ENCODE measurements at places on chromosomes 3 and 15. TPM values are rescaled to one million over a fixed set of nuclear protein-coding genes. Genes with fewer than 3 reads are reported as not detected.

GRCh38 chr3:43206632-43207031, 79.7 kb upstream of the SNRK start:
- peaks cover 37% of the 10 kb centered on the region for H3K27me3 ChIP-seq
- no peak overlapping the region for H3K4me3 ChIP-seq
- no peak overlapping the region for H3K27ac ChIP-seq
- no peaks in the 10 kb centered on the region for H3K36me3 ChIP-seq
- DNase-seq = no peak
- peaks cover 27% of the 10 kb centered on the region for H3K4me1 ChIP-seq

GOLGA8T gene
- not detected for total RNA-seq

MESP2 gene
- total RNA-seq = 0.26 TPM

GRK7 gene
- total RNA-seq = not detected

DNA sequence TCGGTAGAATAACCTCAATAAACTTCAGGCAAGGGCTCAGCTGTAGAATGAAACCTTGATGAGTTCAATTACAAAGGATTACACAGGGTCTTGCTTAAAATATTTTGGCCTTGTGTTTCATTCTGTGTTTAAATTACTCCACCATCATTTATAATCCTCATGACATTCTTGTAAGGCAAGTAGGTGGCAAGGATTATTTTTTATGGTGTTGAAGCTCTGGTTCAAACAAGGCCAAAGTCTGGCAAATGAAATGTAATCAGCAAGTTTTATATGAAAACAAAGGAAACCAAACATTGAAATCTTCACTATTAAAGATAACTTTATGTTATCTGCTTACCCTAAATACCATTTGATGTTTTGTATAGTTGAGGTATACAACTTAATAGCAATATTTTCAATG, 221.3 kb upstream of the HES1 start:
- no peak for DNase-seq
- H3K4me1 ChIP-seq = no peaks in the 10 kb centered on the region
- H3K4me3 ChIP-seq = no peak overlapping the region
- H3K36me3 ChIP-seq = no peaks in the 10 kb centered on the region
- peaks cover 28% of the 10 kb centered on the region for H3K27me3 ChIP-seq

DNA sequence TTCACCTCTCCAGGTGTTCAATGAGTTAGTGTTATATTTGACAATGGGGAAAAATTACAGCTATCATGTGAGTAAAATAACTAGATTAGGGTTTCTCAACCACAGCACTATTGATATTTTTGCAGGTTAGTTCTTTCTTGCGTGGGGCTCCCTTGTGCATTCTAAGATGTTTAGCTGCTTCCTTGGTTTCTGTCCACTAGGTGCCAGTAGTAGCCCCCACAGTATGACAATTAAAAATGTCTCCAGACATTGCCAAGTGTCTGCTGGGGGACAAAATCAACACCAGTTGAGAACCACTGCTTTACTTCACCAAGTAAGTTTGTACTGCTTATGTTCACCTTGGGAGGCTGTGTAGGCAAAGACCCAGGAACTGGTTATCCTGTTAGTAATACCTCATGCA, 618.7 kb downstream of the EDEM1 start:
- no peak overlapping the region for H3K4me3 ChIP-seq
- H3K36me3 ChIP-seq = no peaks in the 10 kb centered on the region
- DNase-seq = no peak
- no peaks in the 10 kb centered on the region for H3K27me3 ChIP-seq
- no peak overlapping the region for H3K27ac ChIP-seq

Data from HFFc6 (cell line).